Breast epithelium (tissue), 4 donors: ENCODE measurements at places on chromosomes 5 and 9. TPM values are rescaled to one million over a fixed set of nuclear protein-coding genes. Genes with fewer than 3 reads are reported as not detected.

The TRIM23 gene
- 28.7 TPM for total RNA-seq

The PCDHGA7 gene
- total RNA-seq: 10.0 TPM

The RASGRF2 gene
- 15.7 TPM for total RNA-seq

- no peak for DNase-seq
Observed at GRCh38 chr5:151680944-151681427, 5.7 kb downstream of the SPARC start.

DNA sequence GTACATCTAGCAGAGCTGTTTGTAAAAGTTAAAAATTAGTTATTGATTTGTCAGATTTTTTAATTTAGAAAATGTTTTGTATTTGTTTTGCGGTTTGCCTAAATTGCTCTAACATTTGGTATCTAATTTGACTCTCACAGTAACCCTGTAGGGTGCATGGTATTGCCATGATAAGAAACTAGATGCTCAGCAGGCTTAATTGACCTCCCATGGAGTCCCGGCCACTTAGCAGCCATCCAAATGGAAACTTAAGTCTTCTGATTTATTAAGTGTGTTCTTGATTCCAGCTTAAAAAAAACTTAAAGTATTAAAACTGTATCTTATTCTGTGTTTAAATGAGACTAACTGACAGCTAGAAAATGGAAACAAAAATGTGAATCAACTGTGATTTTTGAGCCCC, 54.5 kb downstream of the CAST start:
- no peak for DNase-seq

- DNase-seq: no peak
Observed at GRCh38 chr9:80498001-80498555, 926.3 kb downstream of the TLE4 start.

DNA sequence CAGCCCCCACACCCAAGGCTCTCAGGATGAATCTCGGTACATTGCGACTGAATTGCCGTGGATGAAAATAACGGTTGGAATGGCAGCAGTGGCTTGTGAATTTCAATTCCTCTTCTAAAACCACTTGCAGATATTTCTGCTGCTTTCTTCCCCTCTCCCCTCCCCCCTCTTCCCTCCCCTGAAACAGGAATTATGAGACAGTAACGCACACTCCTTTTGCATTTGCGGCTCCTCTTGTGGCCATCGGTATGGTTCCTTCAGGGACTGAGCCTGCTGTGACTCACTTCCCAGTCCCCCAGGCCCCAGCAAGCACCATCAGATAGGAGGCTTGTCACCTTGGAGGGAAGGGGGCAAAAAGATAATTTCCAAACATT, 9.7 kb downstream of the DCANP1 start:
- DNase-seq: peak; percentile 16

DNA sequence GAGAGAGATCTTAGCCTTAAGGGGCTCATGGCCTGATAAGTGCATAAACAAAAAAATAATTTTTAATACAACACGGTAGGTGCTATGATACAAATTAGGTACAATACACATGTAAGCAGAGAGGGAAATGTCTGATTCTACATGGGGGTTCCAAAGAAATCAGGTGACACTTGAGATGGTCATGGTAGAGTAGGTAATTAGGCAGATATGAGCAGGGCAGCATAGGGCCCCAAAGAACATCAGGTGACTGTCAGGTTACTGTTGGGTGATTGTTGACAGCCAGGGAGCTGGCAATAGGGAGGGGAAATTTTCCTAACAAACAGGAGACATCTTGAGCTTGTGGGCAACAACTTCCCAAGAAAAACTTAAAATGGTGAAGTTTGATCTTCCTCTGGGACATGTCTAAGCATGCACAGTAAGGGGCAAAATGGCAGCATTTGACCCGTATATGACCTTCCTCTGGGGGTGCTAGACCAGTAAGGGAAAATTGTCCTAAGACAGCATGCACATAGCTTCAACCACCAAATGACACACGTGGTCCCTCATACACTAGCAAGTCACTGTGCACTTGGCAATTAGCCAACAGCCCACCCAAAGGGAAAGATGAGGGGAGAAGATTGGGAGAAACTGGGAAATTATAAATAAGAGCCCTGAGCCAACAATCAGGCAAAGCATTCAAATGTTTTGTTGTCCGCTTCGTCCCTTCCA, 37.3 kb upstream of the TENT4A start:
- no peak for DNase-seq

DNA sequence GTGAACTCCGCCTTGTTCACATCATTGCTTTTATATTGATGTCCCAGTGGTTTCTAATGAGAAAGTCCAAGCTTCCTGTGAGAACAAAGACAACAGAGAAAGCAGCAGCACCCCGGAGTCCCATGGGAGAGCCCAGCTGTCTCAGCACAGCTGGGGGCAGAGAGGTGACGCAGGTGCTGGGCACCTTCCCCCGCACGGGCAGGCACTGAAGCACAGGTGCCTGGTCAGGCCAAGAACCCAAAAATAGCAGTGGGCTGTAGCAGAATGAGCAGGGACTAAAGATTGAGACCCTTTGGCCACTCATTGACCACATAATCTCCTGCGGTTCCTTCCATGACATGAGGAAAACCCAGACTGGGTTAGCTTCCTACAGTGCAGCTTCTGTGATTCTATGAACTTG, 18.8 kb downstream of the SRD5A1 start:
- no peak for DNase-seq
